Type B pancreatic cell (in vitro differentiated cells): ENCODE measurements at places on chromosomes 7 and 10. TPM values are rescaled to one million over a fixed set of nuclear protein-coding genes. Genes with fewer than 3 reads are reported as not detected.

DNA sequence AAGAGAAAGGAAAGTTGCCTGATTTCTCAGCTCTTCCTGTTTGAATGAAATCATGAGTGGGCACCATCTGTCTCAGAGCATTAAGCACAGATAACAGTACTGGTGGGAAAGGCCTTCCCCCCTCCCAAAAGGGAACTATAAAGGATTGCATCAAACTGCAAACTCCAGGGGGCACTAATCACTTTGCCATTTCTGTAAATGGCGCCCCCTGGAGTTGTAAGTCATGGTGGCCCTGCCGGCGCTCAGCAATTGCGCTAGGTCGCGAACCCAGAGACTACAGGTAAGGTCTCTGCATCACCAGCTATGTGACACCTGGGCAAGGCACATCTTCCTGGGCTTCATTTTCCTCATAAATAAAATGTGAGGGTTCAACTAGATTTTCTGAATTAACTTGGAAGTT, 11.1 kb downstream of the LRRC4 start:
- no peak for DNase-seq

DNA sequence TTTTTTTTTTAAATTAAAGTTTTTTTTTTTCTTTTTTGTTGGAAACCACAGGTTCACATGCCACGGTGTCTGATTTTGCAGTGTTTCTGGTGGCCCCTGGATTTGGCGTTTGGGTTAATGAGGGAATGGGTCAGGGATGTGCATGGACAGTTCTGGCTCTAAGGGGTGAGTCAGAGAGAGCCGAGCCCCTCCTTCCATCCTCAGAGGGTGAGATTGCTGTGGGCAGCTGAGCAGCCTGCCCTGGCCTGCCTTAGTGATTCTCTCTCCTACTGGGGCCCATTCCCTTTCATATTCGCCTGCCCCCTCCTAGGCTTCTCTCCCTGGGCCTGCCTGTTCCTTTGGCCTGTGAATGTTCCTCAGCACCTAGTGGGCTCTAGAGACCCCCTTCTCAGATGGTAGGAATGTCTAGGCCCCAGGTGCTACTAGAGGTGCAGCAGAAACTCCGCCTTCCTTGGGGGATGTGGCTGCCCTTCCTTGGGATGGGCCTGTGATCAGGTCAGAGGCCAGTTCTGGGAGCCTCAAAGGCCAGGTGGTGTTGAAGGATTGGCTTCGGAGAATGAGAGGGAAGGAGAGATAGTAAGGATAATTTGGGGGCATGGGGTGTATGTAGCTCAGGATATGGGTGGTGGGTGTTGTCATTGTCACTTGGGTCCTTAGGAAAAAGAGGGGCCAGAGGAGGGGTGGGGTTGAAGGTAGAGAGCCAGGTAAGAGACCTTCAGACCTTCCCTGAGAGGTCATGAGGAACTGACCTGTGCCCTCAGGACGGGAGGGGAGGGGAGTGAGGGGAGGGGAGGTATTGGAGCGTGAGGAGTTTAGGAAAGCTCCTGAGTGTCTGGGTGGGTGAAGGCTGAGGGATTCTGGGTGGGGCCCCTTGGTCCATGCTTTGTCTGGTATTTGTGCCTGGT, 19.8 kb downstream of the TSPAN14 start:
- no peak for DNase-seq

DNA sequence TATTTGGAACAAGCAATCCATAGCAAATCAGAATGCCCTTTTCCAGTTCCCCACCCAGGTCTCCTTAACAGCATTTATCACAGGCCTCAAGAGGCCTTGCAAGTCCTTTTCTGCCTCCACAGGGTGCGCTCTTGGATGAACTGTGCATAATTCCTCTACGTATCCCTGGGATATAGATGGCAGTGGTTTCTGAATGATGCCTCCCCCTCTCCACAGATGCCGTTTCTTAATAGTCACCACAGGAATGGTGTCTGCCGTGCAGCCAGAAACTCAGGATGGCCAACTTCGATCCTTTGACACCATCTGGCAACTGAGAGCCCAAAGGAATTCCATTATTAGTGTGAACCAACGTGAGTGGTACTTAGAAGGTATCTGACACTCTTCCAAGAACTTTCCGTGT, 43.1 kb downstream of the JAZF1 start:
- DNase-seq, result no peak

The NPY4R gene
- total RNA-seq, result 0.24 and 0.43 TPM in 2 replicates

DNA sequence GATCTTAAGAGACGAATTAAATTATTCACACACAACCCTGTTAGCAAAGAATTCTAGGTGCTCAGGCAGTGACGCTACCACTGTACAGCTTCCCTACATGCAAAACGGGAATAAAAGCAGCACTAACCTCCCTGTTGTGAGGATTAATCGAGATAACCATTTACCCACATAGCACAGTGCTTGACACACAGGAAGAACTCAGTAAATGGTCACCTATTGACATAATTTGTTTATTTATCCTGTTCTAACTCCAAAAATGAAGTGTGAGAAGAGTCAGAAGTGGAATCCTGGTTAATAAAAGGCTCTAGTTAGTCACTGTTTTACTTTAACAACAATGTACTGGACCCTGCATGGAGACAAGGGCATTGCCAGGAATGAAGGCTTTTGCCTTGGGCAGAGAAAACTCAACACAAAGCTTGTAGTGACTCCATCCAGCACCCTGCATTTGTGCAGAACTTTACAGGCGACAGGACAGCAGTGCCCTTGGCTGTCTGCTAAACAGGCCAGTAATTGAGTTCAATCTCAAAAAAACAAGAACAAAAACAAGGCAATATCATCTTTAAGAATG, 103.8 kb downstream of the SORBS1 start:
- DNase-seq, result no peak

The JCAD gene
- total RNA-seq, result 11.0 and 31.0 TPM in 2 replicates

DNA sequence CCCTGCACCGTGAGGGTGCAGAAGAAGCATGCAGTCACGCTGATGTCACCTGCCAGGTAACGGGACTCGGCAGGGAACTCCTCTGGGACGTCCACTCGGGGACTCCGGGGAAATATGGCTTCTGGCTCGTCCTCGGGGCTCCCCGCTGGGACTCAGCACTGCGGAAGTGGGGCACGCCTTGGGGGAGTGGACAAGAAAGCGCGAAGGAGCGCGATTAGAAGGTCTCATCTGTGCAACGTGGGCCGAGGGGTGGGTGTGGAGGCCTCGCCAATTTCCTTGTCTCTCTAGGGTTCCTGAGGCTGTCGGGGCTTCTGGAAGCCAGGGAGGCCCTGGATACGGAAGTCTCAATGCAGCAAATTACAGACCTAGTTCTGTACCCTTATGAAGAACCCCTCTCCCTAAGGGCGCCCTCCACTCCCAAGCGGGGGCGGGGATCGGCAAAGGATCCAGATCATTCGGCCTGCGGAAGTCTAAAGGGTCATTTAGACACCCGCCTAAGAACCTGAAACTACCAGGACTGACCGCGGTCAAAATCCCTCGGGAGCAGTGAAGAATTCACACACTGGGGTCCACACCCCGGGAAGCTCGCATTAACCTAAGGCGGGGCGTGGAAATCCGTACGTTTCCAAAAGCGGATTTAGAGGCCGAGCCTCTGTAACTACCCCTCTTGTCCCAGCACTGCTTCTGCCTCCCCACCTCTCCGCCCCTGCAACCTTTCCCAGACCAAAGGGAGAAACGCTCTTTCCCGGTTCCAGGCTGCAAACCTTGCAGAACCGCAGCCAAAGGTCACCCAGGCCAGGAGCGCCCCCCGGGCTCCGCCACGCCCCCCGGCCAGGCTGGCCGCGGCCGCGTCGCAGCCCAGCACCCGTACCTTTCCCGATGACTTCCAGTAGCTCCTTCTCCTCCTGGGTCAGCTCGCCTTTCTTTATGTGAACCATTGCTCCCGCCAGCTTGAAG, 640 bp downstream of the ANKMY2 start:
- DNase-seq, result peak; percentile 75

GRCh38 chr10:74822101-74822500, 4.3 kb upstream of the KAT6B start:
- no peak for DNase-seq

GRCh38 chr7:23000597-23001360, 13.2 kb downstream of the HYCC1 start:
- DNase-seq, result no peak

The TSPAN13 gene
- 65.1 and 99.5 TPM in 2 replicates for total RNA-seq

GRCh38 chr7:106187613-106188350, 75.7 kb upstream of the SYPL1 start:
- DNase-seq, result no peak

DNA sequence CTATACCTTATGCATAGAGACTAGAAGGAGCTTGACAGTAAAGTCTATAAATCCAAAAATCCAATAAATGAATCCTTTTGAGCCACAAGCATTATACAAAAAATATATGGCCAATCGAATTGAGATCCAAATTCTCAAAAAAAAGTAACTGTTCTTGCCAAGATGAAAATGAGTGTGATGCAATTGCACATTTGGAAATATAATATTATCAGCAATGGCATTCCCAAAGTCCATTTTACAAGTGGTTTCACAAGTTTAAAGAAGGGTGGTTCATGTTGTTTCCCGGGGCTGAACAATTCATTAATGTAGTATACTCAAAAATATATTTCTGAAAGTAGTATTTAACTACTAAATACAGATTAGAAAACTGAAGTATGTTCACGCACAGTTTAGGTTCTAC, 7.3 kb downstream of the RP9 start:
- DNase-seq, result no peak

The VWA2 gene
- total RNA-seq, result 2.9 and 6.0 TPM in 2 replicates

DNA sequence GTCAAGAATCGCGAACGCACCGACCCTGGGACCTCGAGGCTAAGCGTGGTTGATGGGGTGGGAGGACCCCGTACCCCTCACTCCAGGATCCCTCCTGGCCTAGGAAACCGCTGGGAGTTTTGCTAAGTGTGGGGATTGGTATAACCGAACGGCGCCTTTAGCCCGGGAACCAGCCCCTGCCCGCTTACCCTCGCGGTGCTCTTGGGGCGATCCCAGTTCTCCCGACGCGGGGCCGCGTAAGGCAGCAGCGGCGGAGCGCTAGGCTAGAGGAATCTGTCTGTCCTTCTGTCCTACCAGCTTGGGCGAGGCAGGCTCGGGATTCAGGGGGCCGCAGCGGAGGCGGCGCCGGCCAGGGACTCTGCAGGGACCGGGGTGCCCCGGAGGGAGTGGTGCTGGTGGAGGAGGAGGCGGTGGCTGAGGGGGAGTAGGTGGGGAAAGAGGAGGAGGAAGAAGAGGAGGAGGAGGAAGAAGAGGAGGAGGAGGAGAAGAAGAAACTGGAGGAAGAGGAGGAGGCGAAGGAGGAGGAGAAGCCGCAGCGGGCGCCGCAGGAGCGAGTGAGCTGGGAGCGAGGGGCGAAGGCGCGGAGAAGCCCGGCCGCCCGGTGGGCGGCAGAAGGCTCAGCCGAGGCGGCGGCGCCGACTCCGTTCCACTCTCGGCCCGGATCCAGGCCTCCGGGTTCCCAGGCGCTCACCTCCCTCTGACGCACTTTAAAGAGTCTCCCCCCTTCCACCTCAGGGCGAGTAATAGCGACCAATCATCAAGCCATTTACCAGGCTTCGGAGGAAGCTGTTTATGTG, 439 bp upstream of the EMX2 start:
- DNase-seq, result peak; percentile 88

The CALML5 gene
- not detected in 2 replicates for total RNA-seq

The RHOBTB1 gene
- 25.0 and 26.4 TPM in 2 replicates for total RNA-seq

The TLX1 gene
- 0.10 and 0.17 TPM in 2 replicates for total RNA-seq

The LRRN3 gene
- total RNA-seq, result 4.9 and 12.9 TPM in 2 replicates

The AKR1E2 gene
- total RNA-seq, result 4.7 and 6.6 TPM in 2 replicates
